ENCODE measurements at places on chromosomes 2 and 18. TPM values are rescaled to one million over a fixed set of nuclear protein-coding genes. Genes with fewer than 3 reads are reported as not detected.
A peak's percentile ranks its signal among the peaks of the same experiment; 100 is the strongest.

GRCh38 chr2:233448220-233448559 lies 93.9 kb downstream of the DGKD start:
- peaks cover 2% of the 10 kb centered on the region for H3K27me3 ChIP-seq
- H3K4me3 ChIP-seq = no peak overlapping the region
- H3K4me1 ChIP-seq = peaks cover 21% of the 10 kb centered on the region
- no peak for DNase-seq
- H3K27ac ChIP-seq = peak overlapping the region; percentile 37

GRCh38 chr2:157900684-157901083 lies 24.6 kb upstream of the ACVR1 start:
- no peak overlapping the region for H3K27ac ChIP-seq
- DNase-seq = no peak
- no peaks in the 10 kb centered on the region for H3K36me3 ChIP-seq
- no peaks in the 10 kb centered on the region for H3K27me3 ChIP-seq

DNA sequence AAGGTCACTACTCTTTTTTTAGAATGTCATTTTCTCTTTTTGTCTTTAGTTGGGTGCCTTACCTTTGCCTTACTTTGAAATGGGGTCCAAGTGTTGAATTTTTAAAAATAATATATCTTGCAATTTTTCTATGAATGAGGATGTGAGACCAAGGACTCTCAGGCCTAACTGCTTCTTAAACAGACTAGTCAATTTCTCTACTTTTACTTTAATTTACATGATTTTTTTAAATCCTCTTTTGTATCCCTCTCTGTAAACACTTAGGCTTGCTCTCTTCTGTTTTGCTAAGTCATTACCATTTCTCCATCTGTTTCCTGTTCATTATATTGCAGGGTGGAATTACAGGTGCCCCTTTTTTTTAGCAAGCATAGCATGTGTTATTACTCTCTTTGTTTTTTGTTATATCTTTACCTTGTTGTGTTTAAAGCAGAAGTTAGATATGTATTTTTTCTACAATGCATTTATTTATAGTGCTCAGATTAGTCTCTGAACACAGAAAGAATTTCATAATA lies 261.8 kb downstream of the SPAG16 start:
- H3K36me3 ChIP-seq = no peaks in the 10 kb centered on the region
- no peak overlapping the region for H3K27ac ChIP-seq
- no peak overlapping the region for H3K4me3 ChIP-seq
- no peaks in the 10 kb centered on the region for H3K4me1 ChIP-seq
- no peak for DNase-seq
- peaks cover 1% of the 10 kb centered on the region for H3K27me3 ChIP-seq

TAF1B gene
- 10.2 TPM for polyA plus RNA-seq

DNA sequence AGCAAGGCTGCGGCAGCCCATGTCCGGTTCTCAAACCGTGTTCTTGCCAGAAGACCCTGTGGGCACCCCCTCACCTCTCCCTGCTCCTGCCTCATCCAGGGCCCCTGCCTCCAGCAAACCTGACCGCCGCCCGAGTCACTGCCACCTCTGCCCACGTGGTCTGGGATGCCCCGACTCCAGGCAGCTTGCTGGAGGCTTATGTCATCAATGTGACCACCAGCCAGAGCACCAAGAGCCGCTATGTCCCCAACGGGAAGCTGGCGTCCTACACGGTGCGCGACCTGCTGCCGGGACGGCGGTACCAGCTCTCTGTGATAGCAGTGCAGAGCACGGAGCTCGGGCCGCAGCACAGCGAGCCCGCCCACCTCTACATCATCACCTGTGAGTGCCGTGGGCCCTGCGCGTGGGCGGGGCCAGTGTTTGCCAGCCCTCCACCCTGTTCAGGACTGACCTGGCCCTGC lies 32.2 kb downstream of the MTERF4 start:
- DNase-seq = no peak
- H3K36me3 ChIP-seq = no peaks in the 10 kb centered on the region
- no peak overlapping the region for H3K4me3 ChIP-seq
- H3K27ac ChIP-seq = no peak overlapping the region
- H3K27me3 ChIP-seq = no peaks in the 10 kb centered on the region
- H3K4me1 ChIP-seq = no peaks in the 10 kb centered on the region

DNA sequence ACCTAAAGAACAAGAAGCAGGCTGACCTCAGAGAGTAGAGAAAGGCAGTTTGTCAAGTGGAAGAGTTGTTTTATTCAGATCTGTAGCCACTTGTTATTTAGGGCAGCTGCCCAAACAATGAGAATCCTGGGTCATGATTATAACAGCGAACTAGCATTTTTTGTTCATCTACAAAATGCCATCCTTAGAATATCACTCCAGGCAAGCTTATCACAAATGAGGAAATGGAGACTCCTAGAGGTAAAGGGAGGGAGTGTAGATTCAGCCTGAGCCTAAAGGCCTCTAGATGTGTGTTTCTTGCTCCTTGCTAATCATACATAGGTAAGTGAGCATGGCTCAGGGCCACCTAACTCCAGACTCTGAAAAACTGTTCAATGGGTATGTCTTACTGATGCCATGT lies 126.1 kb downstream of the HNMT start:
- H3K27ac ChIP-seq = no peak overlapping the region
- H3K4me1 ChIP-seq = no peaks in the 10 kb centered on the region
- no peak overlapping the region for H3K4me3 ChIP-seq
- no peaks in the 10 kb centered on the region for H3K27me3 ChIP-seq
- no peaks in the 10 kb centered on the region for H3K36me3 ChIP-seq
- DNase-seq = no peak

GRCh38 chr2:124001696-124002430 lies 23.2 kb upstream of the CNTNAP5 start:
- peaks cover 12% of the 10 kb centered on the region for H3K4me1 ChIP-seq
- no peak for DNase-seq
- no peak overlapping the region for H3K4me3 ChIP-seq
- no peaks in the 10 kb centered on the region for H3K36me3 ChIP-seq
- H3K27ac ChIP-seq = no peak overlapping the region

GRCh38 chr2:180763263-180763989 lies 217.0 kb upstream of the UBE2E3 start:
- no peaks in the 10 kb centered on the region for H3K4me1 ChIP-seq
- H3K36me3 ChIP-seq = no peaks in the 10 kb centered on the region
- no peak overlapping the region for H3K4me3 ChIP-seq
- H3K27me3 ChIP-seq = no peaks in the 10 kb centered on the region

DNA sequence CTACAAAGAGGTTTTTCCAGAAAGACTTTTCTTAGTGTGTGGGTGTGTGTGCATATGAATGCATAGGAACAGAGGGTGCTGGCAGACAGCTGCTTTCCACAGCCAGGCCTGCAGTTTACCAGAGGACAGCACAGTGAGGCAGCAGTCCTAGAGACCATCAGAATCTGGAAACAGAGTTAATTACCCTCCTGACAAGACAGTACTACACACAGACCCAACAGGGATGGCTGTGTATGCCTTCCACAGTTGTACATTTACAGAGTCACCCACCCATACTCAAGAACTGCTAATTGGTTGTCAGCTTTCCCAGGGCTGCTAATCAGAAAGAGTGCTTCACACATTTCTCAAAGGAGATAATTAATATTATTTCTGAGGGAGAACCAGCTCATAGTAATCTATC lies 104.7 kb downstream of the FEZ2 start:
- H3K4me3 ChIP-seq = no peak overlapping the region
- DNase-seq = no peak
- H3K4me1 ChIP-seq = no peaks in the 10 kb centered on the region
- no peaks in the 10 kb centered on the region for H3K36me3 ChIP-seq

NEDD4L gene
- polyA plus RNA-seq = 2.2 TPM

RTP5 gene
- not detected for polyA plus RNA-seq

RAB6C gene
- not detected for polyA plus RNA-seq

DNA sequence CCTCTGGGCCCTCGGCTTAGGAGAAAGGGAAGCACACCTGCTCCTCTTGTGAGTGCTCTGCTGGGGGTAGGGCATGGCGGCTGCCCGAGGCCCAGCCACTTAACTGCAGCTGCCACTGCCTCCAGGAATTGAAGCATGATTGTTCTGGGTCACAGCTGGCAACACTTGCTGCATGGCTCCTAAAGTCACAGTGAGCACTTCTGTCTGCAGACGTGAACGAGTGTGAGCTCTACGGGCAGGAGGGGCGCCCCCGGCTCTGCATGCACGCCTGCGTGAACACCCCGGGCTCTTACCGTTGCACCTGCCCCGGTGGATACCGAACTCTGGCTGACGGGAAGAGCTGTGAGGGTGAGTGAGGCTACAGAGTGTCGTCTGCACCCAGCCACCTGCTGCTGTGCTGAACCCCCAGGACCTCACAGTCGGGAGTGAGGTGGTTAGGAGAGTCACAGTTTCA lies 44.4 kb downstream of the FBLN7 start:
- H3K27me3 ChIP-seq = peaks cover 17% of the 10 kb centered on the region
- DNase-seq = no peak
- no peaks in the 10 kb centered on the region for H3K36me3 ChIP-seq
- H3K4me1 ChIP-seq = peaks cover 3% of the 10 kb centered on the region

TCF23 gene
- polyA plus RNA-seq = not detected

DNA sequence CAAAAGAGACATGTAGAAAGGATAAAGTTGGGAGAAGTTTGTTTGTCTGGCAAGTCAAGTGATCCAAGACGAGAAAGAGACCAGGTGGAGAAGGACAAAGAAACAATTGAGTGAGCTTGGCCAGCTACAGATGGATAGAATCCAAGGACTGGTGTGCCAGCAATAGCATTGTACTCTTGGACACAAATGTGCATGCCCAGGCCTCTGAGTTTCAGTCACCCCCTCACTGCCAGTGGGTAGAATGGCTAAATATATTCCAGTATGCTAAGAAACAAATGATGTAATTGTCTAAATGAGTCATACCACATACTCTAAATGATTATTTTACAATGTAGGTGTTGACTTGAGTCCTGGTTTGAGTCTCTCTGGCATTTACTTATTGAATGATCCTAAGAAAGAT lies 881.3 kb downstream of the LRRTM4 start:
- H3K27me3 ChIP-seq = no peaks in the 10 kb centered on the region
- H3K36me3 ChIP-seq = peaks cover 3% of the 10 kb centered on the region
- no peak overlapping the region for H3K4me3 ChIP-seq
- no peak overlapping the region for H3K27ac ChIP-seq
- no peaks in the 10 kb centered on the region for H3K4me1 ChIP-seq

GRCh38 chr18:12377556-12378197 lies 650 bp upstream of the AFG3L2 start:
- H3K4me1 ChIP-seq = peaks cover 39% of the 10 kb centered on the region
- no peaks in the 10 kb centered on the region for H3K36me3 ChIP-seq
- peak overlapping the region; percentile 91 for H3K27ac ChIP-seq
- peak overlapping the region; percentile 89 for H3K4me3 ChIP-seq
- DNase-seq = no peak

EFR3B gene
- polyA plus RNA-seq = not detected

INO80D gene
- 13.4 TPM for polyA plus RNA-seq

GRCh38 chr2:19216238-19216637 lies 142.2 kb downstream of the OSR1 start:
- H3K27me3 ChIP-seq = peaks cover 2% of the 10 kb centered on the region
- H3K4me3 ChIP-seq = no peak overlapping the region
- DNase-seq = no peak

DNA sequence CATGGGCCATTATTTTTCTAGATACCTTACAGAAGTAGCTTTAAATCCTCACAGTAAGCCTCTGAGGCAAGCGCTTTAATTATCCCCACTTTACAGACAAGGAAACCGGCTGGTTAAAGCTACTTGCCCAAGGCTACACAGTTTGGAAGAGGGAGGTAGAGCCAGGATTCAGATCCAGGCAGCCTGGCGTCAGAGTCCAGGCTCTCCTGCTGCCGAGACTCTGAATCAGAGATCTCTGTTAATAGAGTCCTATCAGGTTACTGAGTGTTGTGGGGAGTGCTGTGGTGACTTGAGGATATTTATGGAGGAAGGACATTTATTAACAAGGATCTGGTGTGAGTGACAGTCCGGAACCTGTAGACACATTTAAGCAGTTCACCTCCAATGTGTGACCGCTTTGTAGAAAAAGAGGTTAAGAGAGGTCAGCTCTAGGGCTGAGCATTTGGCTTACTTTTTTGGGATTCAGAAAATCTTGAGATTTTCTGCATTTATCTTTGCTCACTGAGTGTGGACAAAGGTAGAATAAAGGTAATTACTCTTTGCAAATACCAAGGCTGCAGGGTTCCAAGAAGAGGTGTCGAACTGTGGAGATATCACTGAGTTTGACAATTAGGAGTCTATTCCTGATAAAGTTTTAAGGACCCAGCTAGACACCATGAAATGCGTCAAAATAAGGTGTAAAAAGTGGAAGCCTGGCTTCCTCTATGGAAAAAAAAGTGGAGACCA lies 1.6 kb upstream of the CEP192 start:
- H3K36me3 ChIP-seq = peaks cover 8% of the 10 kb centered on the region
- peaks cover 29% of the 10 kb centered on the region for H3K27me3 ChIP-seq
- no peak for DNase-seq
- H3K27ac ChIP-seq = peak overlapping the region; percentile 94
- H3K4me3 ChIP-seq = peak overlapping the region; percentile 96
- H3K4me1 ChIP-seq = peaks cover 38% of the 10 kb centered on the region

SPC25 gene
- not detected for polyA plus RNA-seq

PCARE gene
- polyA plus RNA-seq = not detected

GAL3ST2 gene
- polyA plus RNA-seq = not detected

DNA sequence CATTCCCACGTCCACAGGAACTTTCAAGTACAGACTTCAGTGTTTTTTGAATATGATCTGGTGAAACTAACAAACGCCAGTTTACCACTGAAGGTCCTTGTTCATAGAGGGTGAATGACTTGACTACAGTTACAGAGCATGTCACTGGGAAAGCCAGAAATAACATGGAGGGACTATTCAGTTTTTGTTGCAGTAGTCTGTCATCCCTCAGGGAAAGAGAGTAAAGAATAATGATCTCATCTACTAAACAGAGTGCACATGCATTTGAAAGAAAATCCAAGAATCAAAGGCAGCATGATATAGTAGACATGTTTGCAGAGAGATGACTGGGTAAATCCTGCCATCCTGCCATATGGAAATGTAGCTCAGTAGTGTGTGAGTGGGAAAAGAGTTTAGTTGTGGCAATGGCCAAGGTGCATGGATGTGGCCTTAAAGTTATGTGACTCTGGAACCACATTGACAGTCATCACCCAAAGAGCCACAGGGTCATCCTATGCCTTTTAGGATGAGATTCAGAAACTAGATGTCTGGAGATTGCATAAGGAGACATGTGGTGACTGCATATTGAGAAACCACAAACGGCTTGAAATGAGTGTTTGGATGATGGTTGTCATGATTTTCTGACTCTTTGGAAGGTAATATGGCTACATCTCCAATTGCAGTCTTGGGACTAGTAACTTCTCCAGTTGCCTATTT lies 125.3 kb upstream of the ZEB2 start:
- no peaks in the 10 kb centered on the region for H3K4me1 ChIP-seq
- no peak overlapping the region for H3K27ac ChIP-seq
- peaks cover 6% of the 10 kb centered on the region for H3K36me3 ChIP-seq
- H3K27me3 ChIP-seq = peaks cover 4% of the 10 kb centered on the region
- no peak for DNase-seq

DSG1 gene
- polyA plus RNA-seq = not detected

GRCh38 chr2:91975130-91975491 lies 2896.1 kb upstream of the TEKT4 start:
- H3K27me3 ChIP-seq = no peaks in the 10 kb centered on the region
- H3K27ac ChIP-seq = no peak overlapping the region
- no peaks in the 10 kb centered on the region for H3K4me1 ChIP-seq
- H3K36me3 ChIP-seq = no peaks in the 10 kb centered on the region
- no peak for DNase-seq
- H3K4me3 ChIP-seq = no peak overlapping the region

UGT1A4 gene
- polyA plus RNA-seq = not detected

- H3K4me3 ChIP-seq = no peak overlapping the region
- H3K4me1 ChIP-seq = no peaks in the 10 kb centered on the region
- DNase-seq = no peak
- no peaks in the 10 kb centered on the region for H3K27me3 ChIP-seq
- H3K36me3 ChIP-seq = no peaks in the 10 kb centered on the region
- no peak overlapping the region for H3K27ac ChIP-seq
Observed at GRCh38 chr2:229486673-229487072, 215.6 kb upstream of the PID1 start.

FIGLA gene
- polyA plus RNA-seq = not detected

Data from immature natural killer cell (primary cell).